Stimulated activated CD8-positive, alpha-beta memory T cell treated with anti-CD3 and anti-CD28 coated beads, Interleukin-4, amount 100 ng/mL, for 4 hours (primary cell): ENCODE measurements at places on chromosomes 7 and 10.

GRCh38 chr7:102721-103120, 89.7 kb upstream of the FAM20C start:
- no peak for DNase-seq

DNA sequence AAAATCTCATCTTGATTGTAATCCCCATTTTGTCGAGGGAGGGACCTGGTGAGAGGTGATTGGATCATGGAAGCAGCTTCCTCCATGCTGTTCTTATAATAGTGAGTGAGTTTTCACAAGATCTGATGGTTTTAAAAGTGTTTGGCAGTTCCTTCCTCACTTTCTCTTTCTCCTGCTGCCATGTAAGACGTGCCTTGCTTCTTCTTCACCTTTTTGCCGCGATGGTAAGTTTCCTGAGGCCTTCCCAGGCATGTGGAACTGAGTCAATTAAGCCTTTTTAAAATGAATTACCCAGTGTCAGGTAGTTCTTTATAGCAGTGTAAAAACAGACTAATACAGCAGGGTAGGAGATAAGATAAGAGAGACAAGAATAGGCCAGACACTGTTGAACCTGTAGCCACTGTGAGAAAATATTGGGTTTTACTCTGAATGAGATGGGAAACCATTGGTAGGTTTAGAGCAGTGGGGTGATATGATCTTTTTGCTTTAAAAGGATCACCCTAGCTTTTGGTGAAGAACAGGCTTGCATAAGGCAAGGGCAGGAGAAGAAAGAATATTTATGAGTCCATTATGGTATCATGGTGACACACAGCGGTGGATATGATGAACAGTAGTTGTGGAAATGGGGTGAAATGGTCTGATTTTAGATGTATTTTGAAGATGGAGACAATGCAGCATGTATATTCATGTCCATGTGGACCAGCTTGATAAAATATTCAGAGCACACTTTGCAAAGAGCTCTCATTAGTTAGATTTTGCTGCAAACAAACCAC, 11.5 kb downstream of the OR6B1 start:
- no peak for DNase-seq

GRCh38 chr7:108147031-108147563, 16.9 kb upstream of the LAMB4 start:
- no peak for DNase-seq

GRCh38 chr7:47405286-47405904, 176.5 kb downstream of the TNS3 start:
- no peak for DNase-seq

DNA sequence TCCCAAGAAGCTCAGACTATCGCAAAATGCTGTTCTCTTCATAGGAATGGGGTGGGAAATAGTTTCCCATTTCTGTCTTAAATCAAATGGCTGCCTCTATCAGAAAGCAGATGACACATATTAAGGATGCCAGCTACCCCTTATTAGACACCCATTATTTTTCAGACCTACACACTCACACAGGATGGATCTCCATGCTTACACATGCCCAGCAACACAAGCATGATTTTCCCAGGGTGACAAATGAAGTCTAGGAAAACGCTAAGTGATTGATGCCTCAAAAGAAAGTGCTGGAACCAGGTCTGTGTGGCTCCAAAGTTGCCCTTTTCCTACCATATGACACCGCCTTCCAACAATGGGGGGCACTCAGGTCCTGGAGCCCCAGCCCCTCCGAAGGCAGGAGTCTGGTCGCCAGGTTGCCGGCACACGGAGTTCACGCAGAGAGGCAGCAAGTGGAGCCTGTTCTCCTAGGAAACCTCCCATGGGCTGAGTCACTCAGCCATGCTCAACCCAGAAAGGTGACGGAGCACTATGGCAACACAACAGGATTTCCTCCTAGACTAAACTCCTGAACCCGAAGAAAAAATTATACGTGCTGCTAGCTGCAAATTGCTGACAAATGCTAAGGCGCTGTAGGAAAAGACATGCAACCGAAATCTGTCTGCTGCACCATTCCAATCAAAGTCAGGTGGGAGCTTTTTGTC, 19.8 kb downstream of the VOPP1 start:
- DNase-seq = no peak

- no peak for DNase-seq
These were observed 54.3 kb upstream of the ZNF800 start for GRCh38 chr7:127446842-127447241.

DNA sequence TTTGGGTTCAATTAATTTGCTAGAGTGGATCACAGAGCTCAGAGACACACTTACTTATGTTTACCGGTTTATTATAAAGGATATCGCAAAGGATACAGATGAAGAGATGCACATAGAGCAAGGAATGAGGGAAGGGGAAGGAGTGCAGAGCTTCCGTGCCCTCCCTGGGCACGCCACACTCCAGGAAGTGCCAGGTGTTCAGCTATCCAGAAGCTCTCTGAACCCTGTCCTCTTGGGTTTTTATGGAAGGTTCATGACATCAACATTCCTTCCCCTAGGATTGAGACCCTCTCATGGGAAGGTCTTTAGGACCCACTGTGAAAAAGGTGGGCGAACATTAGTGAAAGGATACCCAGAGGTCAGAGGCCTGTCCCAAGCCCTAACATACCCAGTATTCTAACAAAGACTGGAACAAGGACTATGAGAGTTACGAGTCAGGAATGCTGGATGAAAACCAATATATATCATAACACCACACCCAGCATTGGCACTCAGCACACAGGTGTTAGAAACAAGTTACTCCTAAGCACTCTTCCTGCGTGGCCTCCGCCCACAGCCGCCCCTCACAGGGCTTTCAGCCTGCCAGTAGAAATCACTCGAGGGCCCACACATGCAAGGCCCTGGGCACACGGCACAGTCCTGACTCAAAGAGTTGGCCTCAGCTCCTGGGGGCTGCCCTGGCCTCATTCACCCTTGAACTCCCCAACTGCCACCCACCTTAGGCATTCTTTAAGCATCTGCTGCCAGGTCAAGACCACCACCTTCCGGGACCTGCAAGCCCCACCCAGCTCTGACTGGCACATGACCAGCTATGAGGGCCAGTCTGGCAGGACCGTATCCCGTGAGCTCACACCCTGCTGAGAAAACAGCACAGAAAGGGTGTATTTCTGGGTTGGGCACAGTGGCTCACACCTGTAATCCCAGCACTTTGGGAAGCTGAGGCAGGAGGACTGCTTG, 5.6 kb upstream of the AIFM2 start:
- no peak for DNase-seq

DNA sequence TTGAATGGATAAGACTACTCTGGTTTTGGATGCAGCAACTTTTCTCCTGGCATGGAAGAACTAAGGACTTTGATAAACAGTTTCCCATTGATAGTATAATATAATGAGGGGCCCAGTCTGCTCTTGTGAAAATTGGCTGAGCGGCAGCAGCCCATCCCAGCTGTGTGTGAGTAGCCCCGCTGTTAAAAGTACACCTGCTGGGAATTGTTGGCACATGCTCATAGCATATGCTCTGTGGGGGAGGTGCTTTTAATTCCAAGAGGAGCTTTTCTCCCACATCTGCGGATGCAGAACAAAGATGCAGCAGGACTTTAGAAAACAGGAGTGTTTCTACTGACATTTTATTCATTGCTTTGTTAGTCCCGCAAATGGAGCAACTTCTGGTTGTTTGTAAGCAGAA, 19.0 kb downstream of the SRI start:
- no peak for DNase-seq

GRCh38 chr7:117445206-117445605, 17.9 kb upstream of the ASZ1 start:
- DNase-seq = no peak

GRCh38 chr7:13563257-13563656, 426.2 kb downstream of the ETV1 start:
- no peak for DNase-seq

DNA sequence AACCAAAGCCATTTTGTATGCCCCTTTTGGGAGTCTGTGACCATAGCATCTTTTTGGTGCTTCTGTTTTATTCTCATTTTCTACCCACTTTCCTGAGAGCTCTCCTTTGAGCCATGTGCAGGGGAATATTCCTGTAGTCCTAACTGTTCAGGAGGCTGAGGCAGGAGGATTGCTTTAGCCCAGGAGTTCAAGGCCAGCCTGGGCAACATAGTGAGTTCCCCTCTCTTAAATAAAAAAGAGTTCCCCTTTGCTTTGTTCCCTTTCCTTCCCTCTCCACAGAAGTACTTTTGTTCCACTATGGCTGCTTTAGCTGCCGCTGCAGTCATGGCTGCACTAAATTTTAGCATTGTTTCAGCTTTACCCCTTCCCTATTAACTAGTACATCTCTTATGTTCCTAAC, 85.9 kb downstream of the BTAF1 start:
- no peak for DNase-seq

DNA sequence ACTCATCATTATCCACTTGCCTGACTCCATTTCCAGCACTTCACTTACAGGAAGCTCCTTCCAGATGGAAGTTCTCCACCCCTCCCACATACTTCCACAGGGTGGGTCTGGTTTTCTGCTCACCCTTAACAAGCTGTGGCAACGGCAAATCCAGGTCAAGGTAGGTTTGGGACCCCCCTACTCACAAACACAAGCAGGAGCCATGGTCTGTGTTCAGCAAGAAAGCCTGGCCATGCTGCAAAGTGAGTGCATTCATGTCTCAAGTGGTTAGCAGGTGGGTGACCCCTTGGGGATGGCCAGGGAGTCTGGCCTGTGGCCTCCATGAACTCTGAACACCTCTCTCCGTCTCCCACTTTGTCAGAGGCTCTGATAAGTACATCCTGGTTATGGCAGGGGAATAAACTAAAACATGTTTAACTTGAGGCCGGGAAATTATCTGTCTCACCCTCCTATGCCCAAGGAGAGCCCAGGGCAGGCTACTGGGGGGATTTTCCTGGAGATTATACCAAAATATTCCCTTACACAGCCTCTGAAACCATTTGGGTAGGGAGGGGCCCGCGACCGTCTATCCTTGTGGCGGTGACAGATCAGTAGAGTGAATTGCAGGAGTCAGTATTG, 844 bp downstream of the XPNPEP1 start:
- no peak for DNase-seq

GRCh38 chr7:154638286-154638685, 364.6 kb downstream of the PAXIP1 start:
- DNase-seq = no peak

DNA sequence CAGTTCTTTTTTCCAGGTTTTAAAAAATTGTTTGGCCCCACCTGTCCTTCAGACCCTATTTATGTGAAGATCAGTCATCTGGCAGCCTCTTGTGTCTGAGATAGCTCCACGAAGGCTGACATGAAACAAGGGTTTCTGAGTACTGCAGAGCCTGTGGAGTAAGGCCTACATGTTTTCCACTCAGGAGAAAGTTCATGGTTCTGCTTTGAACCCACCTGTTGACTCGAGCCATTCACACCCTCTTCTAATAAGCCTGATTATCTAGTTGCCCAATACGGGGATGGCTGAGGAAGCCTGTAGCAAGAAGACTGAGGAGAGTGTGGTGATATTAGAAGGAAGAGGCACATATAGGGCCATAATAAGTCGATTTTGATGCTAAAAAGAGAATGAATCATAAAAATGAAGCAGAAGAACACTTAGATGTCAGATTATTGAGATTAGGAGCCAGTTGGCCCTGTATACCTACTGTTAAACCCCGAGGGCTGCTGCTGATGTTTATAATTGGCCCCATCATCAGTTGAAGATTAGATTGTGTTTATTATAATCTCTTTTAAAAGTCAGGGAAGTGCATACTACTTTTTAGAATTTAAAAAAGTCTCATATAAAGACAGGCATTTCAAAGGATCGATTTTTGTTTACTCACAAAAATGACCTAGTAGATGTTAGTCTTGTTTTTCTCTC, 109.4 kb downstream of the CDK14 start:
- no peak for DNase-seq

- no peak for DNase-seq
These were observed 14.6 kb downstream of the SVIL start for GRCh38 chr10:29620112-29620690.

GRCh38 chr10:29377333-29377961, 88.6 kb downstream of the LYZL1 start:
- DNase-seq = no peak

DNA sequence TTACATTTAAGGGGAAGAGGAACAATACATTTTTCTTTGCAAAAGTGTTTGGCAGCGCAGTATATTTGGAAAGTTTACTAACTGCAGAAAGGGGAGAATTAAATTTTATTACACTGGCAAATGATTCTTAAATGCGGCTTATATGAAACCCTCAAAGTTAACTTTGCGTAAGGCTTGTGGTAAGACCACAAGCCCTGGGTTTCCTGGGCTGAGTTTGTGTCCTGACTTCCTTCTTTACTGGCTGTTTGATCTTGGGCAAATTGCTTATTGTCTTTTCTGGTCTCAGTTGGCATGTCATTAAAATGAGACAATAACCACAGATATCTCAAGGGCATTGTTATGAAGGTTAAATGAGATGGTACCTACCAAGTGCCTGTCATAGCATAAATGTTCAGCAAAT, 106.8 kb downstream of the GLRX3 start:
- DNase-seq = no peak

- DNase-seq = no peak
These were observed 5.8 kb upstream of the KLF6 start for GRCh38 chr10:3790858-3791257.

GRCh38 chr7:8214244-8214824, 47.6 kb downstream of the ICA1 start:
- DNase-seq = no peak

- DNase-seq = no peak
These were observed 71.8 kb upstream of the RPA3 start for GRCh38 chr7:7790041-7790741.

- DNase-seq = no peak
These were observed 35.0 kb downstream of the LHFPL3 start for GRCh38 chr7:104363355-104363754.

GRCh38 chr10:19426034-19426433, 377.4 kb downstream of the MALRD1 start:
- no peak for DNase-seq

- DNase-seq = peak; percentile 19
These were observed 765 bp downstream of the PFKFB3 start for GRCh38 chr10:6203331-6204062.

DNA sequence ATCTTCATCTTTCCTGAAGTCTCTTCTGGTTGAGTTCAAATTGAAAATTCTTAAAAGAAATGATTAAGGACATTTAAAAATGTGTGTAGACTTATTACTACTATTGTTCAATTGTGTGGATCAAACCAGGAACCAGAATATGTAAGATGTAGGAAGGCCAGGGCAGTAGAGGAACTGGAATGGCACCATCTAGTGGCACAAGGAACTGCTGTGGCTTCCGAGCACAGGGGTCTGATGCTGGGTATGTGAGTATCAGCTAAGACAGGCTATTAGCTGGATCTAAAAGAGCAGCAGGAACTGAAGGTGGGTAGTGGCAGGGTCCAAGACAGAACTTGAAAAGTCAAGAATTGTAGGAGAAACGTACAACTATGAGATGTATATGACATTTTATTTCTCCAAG, 247.3 kb downstream of the SEMA3A start:
- DNase-seq = no peak

DNA sequence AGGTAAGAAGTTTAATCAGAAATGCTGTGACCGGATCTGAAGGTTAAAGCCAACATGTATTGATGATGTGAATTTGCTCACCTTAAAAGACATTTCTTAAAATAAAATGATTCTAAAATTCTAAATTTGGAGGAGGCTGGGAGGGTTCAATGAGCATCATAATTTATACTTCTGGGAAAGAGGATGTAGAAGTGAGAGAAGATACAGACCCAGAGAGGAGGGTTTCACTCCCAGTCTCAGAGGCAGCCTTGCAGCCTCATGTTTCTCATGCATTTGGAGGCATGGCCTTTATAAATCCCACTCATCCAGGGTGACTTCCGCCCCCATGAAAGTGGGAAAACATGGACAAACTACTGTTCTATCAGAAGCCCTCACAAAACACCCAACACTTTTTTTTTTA, 305.6 kb upstream of the PITRM1 start:
- DNase-seq = no peak
